ENCODE measurements at places on chromosomes 12 and 14.

DNA sequence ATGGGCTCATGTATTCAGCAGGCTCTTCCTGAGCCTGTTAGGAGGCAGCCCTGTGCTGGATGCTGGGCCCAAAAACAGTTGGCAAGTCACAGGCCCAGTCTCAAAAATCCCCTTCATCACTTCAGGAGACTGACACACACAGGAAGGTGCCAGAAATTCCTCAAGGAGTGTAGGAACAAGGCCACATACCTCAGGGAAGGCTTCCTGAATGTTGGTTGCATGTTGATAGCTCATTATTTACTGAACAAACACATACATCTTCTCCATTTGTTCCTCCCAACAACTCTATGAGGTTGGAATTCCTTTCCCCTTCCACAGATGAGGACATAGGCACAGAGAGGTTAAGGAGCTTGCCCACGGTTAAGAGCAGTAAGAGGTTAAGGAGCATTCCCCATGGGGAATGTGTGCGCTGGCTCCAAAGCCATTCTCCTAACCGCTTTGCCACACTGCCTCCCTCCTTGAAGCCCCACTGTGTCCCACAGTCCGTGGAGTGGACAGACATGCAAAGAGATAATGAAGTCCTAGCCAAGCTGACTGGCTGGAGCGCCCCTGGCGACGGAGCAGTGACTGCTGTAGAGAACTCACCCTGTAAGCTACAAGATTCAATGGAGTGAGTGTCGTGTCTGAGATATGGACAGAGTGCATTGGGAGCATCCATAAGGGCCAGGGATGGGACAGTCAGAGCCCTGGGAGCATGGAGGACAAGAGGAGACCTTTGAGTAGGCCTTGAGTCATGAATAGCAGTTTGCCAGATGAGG is 3.3 kb downstream of the HHIPL1 start:
- DNase-seq, result no peak

GRCh38 chr12:3928538-3929184 is 55.5 kb upstream of the PARP11 start:
- no peak for DNase-seq

DNA sequence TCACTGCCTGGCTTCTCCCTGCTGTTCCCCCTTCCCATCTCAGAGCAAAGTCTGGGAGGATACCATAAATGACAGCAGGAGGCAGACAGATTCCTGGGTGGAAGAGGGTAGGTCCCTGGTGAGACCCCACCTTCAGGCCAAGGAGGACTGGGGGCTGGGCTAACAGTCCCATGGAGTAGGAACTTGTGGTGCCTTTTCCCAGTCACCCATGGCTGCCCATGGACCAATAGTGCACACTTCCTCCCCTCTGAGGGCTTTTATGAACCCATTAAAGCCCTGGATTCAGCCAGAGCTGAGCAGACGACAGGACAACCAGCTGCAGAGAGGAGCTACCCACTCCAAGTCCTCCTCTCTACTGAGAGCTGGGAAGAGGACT is 36.6 kb upstream of the OR5AU1 start:
- DNase-seq, result no peak

GRCh38 chr14:99831903-99832685 is 38.9 kb downstream of the EML1 start:
- no peak for DNase-seq

GRCh38 chr14:32254952-32255679 is 52.0 kb upstream of the RNU6-8 start:
- peak; percentile 64 for DNase-seq

DNA sequence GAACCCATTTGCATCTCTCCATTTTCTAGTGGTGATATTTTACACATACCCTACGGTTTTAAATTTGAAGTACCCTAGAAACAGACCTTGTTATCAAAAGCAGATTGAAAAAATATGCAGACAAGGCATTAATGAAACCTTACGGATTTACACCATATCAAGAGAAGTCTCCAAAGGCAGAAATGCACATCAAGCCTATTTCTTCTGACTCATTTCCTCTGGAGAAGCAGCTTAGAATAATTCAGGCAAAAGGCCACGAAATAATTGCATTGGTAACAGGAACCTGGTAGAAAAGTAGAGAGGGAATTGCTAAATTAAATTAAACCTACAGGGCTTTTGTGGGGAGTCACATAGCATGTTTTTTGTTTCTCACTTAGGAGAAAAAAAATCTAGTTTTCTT is 34.7 kb downstream of the KICS2 start:
- peak; percentile 62 for DNase-seq

DNA sequence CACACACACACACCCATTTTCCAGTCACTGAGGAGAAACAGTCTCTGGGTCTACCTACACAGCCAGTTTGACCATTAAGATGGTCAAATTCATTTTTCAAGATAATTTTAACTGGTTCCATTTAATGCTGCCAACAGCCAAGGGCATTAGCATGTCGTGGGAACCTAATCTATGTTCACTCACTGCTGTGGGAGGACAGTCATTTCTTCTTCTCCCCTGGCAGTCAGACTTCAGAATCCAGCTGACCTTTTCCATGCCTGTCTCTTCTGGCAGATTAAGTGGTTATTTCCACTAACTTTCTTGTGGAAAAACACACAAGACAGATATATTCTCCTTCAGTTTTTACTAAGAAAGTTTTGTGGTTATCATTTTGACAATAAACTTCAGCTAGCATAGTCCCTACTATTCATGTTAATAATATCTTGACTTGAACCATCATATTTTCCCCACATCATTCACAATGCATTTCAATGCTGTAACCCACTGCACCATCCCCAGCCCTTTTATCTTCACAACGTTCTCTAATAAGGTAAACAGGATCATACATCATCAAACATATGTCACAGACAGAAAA is 82.2 kb downstream of the DAD1 start:
- no peak for DNase-seq

- DNase-seq, result no peak
Measured at GRCh38 chr14:49220492-49220891, 365.7 kb downstream of the RPS29 start.

- DNase-seq, result no peak
Measured at GRCh38 chr12:3571724-3572123, 80.7 kb downstream of the PRMT8 start.

- no peak for DNase-seq
Measured at GRCh38 chr14:21108791-21109190, 7.9 kb downstream of the TMEM253 start.

DNA sequence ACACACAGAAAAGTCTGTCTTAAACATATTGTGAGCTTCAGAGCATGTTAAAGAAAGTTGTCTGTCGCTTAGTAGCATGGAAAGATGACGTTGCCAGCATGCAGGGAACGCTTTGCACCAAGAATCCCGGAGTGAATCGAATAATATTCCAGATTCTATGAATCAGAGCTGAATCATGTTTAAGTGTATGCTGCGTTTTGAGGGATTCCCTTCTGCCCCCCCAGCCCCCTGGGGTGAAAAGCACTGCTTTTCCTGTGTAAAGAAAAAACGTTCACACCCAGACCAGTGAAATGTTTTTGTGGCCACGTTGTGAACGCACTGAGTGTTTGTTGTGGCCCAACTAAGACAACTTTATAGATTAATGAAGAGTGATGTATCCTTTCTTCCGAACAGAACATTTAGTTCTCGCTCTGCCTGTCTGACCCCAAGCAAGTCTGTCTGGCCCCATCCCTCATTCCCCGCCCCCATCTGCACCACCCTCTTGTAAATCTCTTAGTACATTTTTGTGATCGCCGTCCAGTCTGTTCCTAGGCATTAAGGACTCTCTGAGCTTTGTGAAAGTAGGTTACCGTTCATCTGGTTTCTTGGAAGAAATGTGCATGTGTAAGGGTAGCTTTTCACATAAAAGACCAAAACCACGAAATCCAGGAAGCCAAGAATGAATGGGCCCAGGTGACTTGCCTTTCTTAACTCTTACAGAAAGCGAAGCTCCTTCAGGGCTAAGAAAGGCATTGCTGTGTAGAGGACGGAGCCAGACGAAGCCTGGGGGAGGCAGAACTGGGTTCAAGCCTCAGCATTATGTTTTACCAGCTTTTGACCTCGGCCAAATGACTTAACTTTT is 103.0 kb downstream of the SAMD4A start:
- DNase-seq, result no peak

DNA sequence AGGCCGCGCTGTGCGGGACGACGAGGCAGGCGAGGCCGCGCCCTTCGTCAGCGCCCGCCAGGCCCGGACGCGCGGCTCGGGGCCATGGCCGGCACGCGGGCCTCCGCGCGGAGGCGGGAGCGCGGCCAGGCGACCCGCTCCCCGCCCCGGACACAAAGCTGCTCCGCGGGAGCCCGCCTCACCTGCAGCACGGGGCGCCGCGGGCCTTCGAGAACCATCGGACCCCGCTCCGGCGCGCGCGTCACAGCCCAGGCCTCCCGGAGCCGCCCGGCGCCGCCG is 342 bp downstream of the DICER1 start:
- peak; percentile 53 for DNase-seq

GRCh38 chr14:24889843-24890242 is 160.1 kb downstream of the STXBP6 start:
- DNase-seq, result no peak

- peak; percentile 95 for DNase-seq
Measured at GRCh38 chr12:89333564-89334252, 18.6 kb downstream of the DUSP6 start.

DNA sequence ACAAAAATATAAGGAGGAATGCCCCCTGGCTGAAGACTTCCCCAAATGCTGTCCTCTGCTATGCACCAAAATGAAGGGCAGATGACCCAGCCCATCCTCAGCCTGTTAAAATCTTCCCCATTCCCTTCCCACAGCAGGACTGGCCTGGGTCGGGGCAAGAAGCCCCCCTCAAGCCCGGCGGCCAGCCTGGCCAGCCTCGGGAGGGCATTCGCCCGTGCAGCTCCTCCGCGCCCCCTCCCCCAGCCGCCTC is 413 bp downstream of the RARG start:
- DNase-seq, result no peak

DNA sequence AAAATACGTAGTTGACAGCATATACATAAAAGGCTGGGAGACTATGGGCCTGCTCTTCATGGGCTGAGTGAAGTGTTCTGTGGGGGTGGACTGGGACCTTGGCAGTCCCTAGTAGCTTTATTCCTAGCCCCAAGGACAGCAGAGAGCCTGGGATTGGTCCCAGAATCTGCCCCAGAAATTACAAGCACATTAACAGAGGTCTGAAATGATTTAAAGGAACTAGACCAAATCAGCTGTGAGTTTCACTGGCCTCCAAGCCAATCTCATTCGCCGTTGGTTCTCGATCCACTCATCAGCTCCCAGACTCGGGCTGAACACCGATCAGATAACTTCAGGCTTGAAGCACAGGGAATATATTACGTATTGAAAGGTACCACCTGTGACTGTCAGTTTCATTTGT is 77.0 kb upstream of the PSMC1 start:
- DNase-seq, result no peak

GRCh38 chr12:39581592-39581991 is 38.0 kb downstream of the ABCD2 start:
- DNase-seq, result no peak

DNA sequence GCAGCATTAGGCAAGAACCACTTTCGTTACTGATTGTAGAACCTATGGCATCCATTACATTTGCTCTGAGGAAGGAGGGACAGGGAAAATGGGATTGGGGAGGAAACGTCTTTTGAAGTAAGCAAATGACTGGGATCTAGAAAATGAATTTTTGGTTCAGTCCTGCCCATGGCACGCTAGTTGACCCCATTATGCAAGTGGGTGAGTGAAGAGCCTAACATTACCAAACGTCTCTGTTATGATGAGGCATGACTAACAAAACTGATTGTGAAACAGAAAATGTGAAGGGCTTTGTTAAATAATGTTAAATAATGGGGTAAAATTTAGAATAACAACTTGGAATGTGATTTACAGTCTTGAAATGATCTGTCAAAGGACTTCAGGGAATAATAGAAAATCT is 38.9 kb downstream of the CPSF2 start:
- peak; percentile 79 for DNase-seq

GRCh38 chr12:122117979-122118378 is 39.4 kb downstream of the MLXIP start:
- no peak for DNase-seq

DNA sequence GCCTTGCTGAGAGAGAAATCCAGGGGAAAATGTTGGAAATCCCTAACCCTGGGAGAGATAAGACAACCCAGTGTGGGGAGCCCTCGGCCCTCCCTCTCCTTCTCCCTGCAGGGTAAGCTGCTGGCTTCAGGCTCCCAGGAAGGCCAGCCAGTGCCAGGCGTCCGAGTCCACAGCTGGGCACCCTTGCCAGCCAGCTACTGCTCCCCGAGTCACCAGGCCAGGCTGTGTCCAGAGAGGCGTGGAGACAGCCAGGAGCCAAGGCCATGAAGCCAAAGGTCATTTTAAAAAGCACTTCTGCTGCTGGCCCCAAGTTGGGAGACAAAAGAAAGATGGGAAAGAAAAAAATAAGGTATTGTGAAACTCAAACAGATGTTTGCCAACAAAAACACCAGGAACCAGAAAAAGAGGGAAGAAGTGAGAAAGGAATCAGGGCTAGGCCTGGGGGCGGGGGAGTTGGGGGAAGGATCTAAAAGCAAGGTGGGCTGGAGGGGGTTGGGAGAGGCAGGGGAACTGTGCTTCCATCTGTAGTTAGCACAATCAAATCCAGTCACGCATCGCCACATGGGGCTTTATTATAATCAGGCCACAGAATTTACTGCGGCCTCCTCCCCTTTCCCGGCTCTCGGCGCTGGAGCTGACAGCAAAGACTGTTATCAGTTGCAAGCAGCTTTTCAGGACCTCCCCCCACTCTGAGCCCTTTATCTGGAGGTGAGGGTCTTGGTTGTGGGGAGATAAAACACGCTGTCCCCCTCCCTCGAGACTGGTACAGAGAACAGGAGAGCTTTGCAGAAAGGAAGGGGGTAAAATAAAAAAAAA is 33.5 kb downstream of the RBM19 start:
- DNase-seq, result no peak

DNA sequence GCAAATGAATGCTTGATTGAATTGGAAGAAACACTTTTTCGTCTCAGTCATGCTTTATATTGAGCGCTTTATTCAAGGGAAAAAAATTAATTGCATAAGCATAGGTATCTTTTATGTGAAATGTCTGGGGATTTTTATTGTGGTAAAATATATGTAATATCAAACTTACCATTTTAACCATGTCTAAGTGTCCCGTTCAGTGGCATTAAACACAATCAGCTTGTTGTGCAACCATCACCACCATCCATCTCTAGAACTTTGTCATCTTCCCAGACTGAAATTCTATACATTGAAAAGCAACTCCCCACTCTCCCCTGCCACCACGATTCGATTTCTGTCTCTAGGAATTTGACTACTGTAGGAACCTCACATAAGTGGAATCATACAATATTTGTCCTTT is 39.8 kb downstream of the PHLDA1 start:
- no peak for DNase-seq

GRCh38 chr12:118098401-118098800 is 5.4 kb downstream of the VSIG10 start:
- no peak for DNase-seq

DNA sequence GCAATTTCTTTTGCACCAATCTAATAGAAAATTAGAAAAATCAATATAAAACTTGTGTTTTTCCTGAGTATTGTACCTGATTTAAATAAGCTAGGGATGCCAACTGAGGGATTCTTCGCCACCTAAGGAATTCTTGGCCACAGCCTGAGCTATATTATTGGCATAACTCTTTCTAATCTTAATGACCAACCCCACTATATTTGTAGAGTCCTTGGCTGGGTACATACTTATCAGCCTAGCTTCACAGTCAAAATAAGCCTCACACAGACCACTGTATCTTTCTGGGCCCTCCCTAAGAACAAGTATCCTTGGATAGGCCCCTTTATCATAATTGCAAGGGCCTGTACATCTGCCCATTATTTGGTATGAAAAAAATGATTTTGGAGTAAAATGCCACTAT is 247.1 kb downstream of the DUSP6 start:
- DNase-seq, result no peak

GRCh38 chr14:104072586-104072985 is 12.9 kb upstream of the ASPG start:
- DNase-seq, result no peak
